Activated CD4-positive, alpha-beta T cell treated with anti-CD3 and anti-CD28 coated beads for 4 hours (primary cell): ENCODE measurements at places on chromosomes 12 and 14.

GRCh38 chr12:93783832-93784231, 106.7 kb downstream of the CRADD start:
- peak; percentile 51 for DNase-seq

DNA sequence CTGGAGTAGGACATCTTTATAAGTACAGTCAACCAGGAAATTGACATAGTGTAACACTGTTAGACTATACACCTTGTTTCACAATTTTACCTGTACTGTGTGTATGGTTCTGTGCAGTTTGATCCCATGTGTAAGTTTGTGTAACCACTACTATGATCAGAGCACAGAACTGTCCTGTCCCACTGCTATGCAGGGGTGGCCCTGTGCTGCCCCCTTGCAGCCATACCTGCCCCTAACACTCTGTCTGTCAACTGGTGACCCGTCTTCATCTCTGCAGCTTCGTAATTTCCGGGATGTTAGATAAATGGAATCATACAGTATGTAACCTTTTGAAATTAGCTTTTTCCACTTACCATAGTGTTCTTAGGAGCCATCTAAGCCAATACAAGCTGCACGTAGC, 58.7 kb upstream of the RD3L start:
- no peak for DNase-seq

- no peak for DNase-seq
Observed at GRCh38 chr14:21185491-21185890, 29.6 kb upstream of the OR5AU1 start.

GRCh38 chr14:24607635-24608514, 1.6 kb downstream of the GZMH start:
- DNase-seq = no peak

- no peak for DNase-seq
Observed at GRCh38 chr12:66550626-66551025, 128.2 kb downstream of the GRIP1 start.

- DNase-seq = no peak
Observed at GRCh38 chr12:12686472-12686871, 9.5 kb downstream of the GPR19 start.

- DNase-seq = no peak
Observed at GRCh38 chr14:74835645-74836250, 40.2 kb downstream of the PROX2 start.

DNA sequence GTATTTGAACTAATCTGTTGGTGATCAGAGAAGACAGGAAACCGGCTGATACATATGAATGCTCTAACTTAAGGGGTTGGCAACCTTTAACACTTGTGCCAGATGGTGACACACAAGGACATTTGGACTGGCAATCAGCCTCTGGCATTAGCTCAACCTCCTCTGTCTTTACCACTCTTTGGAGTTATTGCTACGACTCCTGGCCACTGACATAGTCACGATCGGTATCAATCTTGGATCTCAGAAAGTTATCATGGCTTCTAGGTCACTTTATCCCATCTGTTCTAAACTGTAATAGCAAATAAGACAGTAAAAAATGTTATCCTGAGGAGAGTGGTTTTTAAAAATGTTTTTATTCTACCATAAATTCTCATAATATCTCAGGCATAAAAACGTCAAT, 575.2 kb upstream of the MDGA2 start:
- DNase-seq = no peak

DNA sequence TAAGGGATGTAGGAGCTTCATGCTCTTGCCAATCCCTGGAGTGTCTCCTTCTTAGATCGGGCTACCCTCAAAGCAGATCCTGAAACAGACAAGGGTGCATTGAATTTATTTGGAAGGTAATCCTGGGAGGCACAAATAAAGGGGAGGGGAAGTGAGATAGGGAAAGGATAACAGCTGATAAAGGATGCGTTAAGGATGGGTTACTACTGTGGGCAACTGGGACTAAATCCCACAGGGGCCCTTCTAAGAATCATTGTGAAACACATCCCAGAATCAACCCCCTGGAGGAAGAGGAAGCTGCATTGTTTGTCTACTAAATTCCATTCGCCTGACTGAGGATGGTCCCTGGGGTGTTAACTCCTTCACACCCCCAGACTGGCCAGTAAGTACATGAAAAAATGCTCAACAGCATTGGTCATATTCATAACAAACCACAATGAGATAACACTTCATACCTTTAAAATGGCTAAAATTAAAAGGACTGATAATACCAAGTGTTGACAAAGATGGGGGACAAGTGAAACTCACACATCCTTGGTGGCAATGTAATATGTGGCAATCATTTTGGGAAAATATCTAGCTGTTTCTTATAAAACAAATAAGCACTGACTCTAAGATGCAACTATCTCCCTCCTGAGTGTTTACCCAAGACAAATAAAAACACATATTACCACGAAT, 37.0 kb upstream of the CMKLR1 start:
- no peak for DNase-seq

DNA sequence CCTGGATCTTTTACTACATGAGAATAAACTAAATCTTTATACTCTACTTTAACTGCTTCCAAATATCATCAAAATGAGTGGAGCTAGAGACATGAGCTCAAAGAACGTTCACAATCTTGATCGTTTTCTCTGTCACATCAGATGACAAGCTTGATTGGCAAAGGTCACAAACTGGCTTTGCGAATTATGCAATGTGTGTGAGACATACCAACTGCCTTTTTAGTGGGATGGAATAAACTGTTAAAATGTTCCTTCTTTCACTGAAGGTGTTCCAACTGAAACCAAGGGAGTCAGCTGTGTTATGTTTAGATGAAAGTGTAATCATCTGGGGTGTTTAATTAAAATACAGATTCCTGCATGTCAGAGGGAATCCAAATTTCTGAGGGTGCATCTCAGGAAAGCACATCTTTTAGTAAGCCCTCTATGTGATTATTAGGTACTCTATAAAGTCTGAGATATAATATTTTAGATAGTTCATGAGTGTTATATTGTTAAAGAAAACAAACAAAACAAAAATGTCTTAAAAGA, 21.9 kb downstream of the KITLG start:
- DNase-seq = no peak

DNA sequence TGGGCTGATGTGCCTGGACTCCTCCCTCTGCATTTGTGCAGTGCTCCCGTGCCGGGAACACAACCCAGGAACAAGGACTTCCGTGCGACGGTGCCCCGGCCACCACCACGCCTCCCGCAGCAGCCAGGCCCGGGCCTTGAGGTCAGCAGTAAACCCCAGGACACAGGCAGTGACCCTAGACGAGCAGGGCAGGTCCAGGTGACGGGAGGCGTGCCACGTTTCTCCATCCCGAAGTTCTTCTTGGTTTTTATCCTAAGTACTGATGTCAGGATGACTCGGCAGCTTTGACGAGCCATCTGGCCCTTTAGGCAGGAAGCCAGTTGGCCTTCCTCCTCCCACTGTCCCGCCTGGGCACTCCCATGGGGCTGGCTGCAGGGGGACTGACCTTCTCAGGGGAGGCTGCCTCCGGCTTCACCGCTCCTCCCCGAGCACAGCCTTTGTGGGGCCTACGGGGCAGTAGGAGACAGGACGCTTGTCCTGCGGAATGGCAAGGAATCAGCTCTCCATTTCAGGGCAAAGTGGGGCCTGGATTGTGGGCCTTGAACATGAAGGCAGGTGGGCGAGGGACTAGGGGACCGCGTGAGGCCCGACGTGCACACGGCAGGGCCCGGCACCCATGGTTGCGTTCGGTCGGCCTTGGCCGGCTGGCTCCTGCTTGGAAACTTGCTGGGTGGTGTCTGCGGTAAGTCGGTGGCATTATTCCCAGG, 94.1 kb downstream of the FBXL14 start:
- no peak for DNase-seq

- DNase-seq = no peak
Observed at GRCh38 chr12:89369166-89369565, 16.9 kb upstream of the DUSP6 start.

GRCh38 chr12:52162981-52163380, 28.8 kb downstream of the KRT80 start:
- no peak for DNase-seq

- DNase-seq = peak; percentile 15
Observed at GRCh38 chr12:11621797-11622423, 27.6 kb upstream of the ETV6 start.

DNA sequence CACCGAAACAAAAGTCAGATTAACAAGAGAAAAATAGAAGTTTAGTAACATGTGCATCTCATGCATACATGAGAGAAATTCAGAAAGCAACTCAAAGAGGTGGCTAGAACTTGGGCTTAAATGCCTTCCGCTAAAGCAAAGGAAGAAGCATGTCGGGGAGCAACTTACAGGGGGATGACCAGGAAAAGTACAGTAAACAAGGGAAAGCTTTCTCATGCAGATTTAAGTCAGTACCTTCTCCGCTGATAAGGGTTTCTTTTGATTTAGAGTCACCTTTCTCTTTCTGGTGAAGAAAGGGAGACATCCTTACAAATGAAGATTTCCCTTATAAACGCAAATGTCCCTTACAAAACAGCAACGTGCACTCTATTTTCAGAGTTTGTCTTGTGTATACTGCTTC, 6.0 kb upstream of the RNASE6 start:
- DNase-seq = no peak

DNA sequence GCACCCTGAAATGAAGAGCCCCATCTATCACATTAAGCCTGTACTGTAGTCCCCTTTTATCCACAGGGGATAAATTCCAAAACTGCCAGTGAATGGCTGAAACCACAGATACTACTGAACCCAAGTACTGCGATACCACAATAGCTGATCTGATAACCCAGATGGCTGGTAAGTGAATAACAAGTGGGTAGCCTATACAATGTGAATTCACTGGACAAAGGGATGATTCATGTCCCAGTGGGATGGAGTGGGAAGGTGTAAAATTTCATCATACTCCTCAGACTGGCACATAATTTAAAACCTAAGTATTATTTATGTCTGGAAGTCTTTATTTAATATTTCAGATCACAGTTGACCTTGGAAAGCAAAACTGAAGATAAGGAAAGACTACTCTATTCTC, 201.3 kb downstream of the GPHN start:
- DNase-seq = no peak

DNA sequence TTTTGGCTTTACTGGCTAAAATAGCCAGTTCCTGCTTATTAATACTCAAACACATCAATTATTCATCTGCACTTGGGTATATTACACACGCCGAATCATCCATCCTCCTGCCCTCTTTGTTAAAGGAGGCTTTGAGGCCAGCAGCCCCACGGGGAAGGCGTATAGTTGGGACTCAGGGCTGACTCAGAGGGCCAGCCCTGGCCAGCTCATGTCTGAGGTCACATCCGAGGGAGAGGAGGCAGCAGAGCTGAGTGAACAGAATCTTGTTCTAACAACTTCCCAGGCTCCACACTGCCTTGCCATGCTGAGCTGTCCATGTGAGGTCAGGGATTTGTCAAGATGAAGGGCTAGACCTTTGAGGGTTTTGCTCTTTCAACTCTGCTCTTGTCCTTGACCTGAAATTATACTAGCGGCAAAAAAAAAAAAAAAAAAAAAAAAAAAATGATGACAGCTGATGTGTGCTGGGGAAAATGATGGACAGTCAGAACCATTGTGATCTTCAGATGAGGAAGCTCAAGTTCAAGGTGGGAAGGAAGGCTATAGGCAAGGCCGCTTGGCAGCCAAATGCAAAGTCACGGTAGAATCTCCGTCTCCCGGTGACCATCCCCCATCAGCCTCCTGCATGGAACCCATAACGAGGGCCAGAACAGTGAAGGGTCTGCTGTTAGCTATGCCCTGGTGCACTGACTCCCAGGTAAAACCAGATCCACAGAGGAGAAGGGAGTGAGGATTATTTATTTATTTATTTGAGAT, 12.5 kb upstream of the MARK3 start:
- no peak for DNase-seq

DNA sequence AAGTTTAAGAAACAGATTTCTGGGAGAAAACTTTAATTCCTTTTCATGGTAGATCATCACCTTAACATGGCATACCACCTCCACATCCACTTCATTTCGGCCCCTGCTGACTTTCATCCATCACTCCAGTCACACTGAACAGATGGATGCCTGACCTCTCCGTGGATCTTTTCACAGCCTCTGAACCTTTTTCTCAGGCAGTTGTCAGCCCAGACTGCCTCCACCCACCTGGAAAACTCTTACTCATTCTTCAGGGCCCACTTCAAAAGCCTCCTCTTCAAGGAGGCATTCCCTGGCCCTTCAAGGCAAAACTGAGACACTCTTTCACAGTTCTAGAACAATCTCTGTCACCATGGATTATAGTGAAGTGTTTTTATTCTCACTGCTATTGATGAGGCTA, 52.9 kb downstream of the GXYLT1 start:
- DNase-seq = no peak

DNA sequence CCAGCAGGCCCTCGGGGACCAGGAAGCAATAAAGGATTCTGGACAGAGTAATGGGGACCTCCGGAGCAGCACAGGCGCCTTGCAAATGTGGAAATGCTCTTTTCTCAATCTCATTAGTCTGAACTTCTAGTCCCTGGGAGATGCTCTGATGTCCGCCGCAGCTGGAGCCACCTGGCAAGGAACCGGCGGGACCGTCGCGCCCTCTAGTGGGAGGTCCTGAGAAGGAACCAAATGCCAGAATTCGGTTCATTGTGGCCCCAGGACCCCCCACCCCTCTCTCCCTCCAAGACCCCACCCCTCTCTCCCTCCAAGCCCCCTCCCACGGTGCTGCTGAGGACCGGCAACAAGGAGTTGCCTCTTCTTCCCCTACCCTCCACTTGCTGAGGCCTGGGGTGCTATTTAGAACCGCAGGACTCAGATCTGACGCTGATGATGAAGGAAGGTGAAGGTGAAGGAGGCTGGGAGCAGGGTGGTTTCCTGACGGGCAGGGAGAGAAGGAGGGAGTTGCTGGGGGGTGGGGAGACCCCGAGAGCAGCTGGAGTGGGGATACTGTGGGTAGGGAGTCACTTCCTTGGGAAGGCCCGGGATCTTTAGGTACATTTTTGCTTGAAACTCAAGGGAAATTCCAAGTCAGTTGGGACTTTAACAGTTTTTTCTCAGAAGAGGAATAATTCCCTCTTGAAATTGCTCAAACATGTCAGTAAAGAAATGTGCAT, 42.5 kb downstream of the SMIM41 start:
- peak; percentile 65 for DNase-seq

DNA sequence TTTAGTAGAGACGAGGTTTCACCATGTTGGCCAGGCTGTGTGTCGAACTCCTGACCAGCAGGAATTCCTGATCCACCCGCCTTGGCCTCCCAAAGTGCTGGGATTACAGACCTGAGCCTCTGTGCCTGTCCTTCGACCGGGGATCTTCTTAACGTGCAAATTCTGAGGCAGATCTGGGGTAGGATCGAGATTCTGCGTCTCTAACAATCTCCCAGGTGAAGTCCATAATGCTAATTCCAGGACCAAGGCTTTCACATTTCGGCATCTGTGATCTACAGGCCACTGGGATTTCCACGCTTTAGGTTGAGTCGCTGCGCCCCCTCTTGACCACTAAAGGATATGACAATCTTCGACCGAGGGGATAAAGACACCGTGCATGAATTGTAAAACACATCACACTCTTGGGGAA, 24.8 kb downstream of the FOS start:
- peak; percentile 65 for DNase-seq

GRCh38 chr12:110252716-110253115, 28.3 kb upstream of the ATP2A2 start:
- DNase-seq = no peak

- DNase-seq = no peak
Observed at GRCh38 chr14:30020271-30020670, 92.6 kb upstream of the PRKD1 start.

- no peak for DNase-seq
Observed at GRCh38 chr14:28088125-28088524, 678.5 kb upstream of the FOXG1 start.
